ENCODE measurements at places on chromosomes 5 and 9.

GRCh38 chr5:72453246-72453775, 53.9 kb downstream of the ZNF366 start:
- peak; percentile 14 for ATAC-seq

DNA sequence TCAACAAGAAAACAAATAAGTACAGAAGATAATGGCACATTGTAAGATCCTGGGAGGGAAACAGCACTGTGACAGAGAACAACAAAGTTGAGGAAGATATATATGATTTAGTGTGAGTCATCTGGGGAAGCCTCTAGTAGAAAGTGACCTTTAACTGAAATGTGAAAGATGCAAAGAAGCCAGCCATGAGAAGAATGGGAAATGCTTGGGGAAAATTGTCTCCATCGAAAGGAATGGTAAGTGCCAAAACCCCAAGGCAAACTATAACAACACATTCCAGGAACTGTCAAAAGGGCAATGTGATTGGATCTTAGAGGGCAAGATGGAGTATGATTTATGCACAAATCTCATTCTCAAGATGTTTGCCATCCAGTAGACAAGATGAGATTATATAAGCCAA, 537.8 kb upstream of the BRINP1 start:
- ATAC-seq: no peak

- peak; percentile 89 for ATAC-seq
These were observed 10.3 kb upstream of the FST start for GRCh38 chr5:53469946-53470687.

DNA sequence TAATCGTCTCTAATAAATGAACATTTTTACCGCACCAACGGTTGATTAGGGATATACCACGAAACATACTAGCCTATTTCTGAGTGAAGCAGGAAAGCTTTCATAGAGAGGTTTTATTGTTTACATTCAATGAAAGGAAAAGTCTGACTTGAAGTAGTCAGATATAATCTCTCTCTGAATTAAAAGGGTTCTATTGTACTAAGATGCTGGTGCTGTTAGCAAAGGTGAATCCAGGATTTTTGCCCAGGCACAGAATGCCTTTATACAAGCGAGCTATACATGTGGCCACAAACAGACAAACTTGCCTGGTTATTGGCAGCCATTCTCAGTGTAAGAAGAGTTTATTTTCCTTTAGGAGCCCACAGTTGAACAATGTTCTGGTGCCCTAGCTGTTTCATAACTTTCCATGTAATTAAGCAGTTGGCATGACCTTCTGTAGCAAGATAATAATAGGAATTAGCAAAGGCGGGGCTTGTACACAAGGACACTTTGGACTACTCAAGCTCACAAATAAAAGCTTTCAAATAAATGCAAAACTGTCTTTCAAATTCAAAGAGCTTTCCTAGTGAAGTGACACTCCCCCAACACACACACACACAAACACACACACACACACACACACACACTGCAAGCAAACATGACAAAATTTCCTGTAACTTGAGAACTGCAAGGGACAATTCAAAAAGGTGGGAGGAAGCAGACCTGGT, 198.7 kb upstream of the MAP3K1 start:
- ATAC-seq: no peak

- ATAC-seq: no peak
These were observed 55.2 kb upstream of the DAPK1 start for GRCh38 chr9:87442451-87442850.

GRCh38 chr9:94164806-94165549, 80.7 kb downstream of the PTPDC1 start:
- ATAC-seq: no peak

- ATAC-seq: peak; percentile 61
These were observed 23.2 kb downstream of the FGD3 start for GRCh38 chr9:92970467-92970923.

- no peak for ATAC-seq
These were observed 237.6 kb upstream of the ADAMTSL1 start for GRCh38 chr9:18236336-18236735.

GRCh38 chr9:10208691-10209069, 404.1 kb downstream of the PTPRD start:
- ATAC-seq: no peak

DNA sequence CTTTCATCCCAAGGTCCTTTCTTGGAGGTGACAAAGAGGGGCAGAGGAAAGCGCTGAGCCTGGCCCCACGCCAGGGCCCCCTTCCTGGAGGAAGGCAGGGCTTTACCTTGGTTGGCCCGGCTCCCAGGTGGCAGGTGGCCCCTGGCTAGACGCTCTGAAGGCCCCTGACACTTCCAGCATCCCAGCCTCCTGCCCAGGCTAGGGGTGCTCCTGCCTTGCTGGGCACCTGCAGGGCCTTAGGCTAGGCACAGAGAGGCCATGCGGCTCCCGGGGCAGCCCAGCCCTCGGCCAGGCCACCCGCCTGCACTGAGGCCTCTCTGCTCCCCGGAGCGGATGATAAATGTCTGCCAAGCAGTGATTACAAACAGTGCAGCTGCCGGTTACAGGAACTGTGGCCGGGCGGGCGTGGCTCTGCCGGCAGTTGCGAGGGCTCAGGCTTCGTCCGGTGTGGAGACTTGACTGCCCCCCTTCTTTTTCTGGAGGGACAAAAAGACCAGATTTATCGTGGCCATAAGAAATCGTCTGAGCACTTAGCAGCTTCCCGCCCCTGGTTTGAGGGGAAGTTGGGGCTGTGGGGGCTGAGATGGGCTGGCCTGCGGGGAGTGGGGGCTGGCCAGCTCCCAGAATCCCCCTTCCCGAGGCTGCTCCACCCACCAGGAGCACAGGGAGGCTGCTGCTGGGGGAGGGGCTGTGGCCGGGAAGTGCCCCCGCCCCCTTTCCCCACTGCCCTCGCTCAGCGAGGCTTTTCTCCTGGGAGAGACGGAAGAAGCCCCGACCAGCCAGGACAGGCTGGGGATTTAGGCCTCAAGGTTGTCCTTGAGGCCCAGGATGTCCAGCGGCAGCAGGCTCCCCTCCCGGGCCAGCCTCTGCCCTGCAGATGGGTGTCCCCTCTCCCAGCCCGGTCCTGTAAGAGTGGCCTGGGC, 31.6 kb upstream of the UBAC1 start:
- ATAC-seq: peak; percentile 89

DNA sequence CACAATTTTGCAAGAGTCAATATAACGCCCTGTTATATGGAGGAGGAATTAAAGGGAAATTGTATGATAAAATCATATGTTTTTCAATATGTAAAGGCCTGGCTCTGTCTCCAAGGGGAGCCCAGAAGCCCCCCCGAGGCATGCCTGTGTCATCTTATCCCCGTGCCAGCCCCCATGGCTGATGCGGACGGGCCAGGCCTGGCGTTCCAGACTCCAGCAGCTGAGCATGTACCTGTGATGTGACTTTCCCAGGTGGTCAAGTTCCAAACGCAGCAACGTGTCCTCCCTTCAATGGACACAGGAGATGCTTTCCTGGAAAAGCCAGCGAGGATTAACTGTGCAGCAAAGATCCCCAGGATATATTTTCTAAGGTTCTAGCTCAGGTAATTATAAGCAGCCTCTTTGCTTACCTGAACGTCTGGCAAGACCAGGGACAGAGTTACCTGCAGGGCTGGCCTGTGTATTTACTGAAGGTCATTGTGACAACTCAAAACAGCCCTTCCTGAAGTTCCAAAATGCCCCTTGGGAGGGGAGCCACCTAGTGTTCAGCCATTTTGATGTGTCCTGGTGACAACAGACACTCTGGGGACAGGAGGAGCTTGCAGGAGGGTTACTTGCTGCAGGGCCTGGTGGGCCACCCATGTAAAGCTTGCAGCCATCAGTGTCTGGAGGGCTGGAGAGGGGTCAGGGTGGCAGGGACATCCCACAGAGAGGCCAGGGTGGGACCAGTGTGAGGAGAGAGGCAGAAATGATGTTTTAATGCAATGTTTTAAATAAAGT, 53.3 kb upstream of the RNU6ATAC start:
- no peak for ATAC-seq

DNA sequence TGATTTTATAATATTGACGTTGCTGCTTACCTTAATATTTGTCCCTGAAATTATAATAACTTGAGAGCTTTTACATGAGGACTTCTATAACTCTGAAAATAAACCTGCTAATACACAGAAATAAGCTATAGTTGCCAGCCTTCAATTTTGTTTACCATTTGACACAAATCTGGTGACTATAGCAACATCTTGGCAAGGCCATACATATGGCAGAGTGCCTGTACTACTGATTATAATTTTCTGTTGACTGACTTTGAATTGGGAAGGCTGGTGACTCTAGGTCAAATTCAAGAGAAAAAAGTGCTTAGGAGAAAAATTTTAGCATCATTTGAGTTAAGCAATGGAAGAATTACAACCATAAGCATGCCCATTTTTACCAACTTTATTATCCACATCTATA, 581.4 kb upstream of the PTPRD start:
- no peak for ATAC-seq

DNA sequence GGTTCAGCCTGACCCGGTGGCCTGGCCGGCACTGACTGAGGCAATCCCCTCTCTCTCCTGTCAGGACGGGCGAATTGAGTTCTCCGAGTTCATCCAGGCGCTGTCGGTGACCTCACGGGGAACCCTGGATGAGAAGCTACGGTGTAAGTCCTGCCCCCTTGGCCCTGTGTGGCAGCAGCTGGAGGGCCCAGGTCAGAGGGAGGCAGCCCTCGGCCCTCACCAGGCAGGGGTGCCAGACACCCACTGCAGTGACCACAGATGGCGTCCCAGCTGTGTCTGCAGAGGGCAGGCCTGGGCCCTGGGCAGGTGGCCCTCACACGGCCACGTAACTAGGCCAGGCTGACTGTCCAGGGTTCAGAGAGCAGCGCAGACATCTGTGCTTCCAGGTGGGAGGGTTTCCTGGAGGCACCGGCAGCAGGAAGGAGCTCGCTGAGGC, 45.9 kb upstream of the HMCN2 start:
- ATAC-seq: peak; percentile 21

DNA sequence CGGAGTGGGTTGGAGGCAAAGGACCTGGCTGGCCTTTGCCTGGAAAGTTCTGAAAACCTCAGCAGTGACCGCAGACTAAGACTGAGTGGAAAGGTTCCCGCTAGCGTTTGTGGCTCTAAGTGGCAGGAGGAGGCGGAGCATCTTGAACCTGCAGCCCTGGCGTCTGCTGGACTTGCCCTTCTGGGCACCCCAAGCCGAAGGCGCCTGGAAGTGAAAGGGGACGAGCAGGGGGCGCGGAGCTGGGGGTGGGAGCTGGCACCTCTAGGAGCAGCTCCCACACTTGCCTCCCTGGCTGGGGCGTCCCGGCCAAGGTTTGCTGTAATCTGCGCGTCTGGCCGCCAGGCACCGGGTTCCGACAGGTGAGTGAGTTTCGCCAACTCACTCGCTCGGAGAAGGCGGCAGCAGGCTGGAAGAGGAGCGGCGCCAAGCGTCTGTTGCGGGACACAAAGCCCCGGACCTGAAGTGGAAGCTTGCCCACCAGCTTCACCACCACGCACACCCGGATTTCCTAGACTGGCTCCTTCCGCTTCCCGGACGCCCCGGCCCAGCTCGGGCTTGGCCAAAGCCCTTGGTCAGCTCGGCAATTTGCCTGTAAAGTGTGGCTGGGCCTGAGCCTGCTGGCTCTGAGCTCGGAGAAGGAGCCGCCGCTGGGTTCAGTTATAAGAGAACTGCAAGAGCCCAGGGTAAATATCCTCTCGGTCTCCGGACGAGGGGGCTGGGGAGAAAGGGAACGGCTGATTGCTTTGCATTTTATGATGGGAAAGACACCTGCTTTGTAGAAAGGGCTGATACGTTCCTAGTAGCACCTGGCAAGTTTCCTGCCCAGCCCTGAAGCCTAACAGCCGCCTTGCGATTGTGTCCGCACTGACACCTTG, at the start of gene GNA14:
Gene GNA14 (minus strand): TSS at position 89 of the 875 bp plus-strand sequence. CDS start 529 bp downstream, outside the sequence.
- ATAC-seq: no peak

DNA sequence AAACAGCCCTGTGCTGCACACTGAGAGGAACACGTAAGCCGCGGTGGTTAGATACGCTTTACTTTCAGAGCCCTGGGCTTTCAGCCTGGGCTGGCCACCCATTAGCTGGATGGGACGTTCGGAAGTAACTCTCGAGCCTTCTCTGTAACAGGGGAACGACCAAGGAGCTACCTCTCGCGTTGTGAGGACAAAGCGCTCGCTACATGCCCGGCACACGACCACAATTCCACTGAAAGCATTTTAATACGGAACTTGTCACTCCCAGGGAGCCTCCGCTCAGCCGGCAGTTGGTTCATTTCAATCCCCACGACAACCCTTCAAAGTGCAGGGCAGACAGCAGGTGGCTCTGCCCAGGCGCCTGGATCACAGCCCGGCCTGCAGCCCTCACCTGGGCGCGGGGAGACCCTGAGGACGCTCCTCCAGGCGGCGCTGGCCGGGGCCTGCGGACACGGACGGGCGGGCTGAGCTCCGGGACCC, 368 bp downstream of the SURF1 start:
- ATAC-seq: peak; percentile 7

DNA sequence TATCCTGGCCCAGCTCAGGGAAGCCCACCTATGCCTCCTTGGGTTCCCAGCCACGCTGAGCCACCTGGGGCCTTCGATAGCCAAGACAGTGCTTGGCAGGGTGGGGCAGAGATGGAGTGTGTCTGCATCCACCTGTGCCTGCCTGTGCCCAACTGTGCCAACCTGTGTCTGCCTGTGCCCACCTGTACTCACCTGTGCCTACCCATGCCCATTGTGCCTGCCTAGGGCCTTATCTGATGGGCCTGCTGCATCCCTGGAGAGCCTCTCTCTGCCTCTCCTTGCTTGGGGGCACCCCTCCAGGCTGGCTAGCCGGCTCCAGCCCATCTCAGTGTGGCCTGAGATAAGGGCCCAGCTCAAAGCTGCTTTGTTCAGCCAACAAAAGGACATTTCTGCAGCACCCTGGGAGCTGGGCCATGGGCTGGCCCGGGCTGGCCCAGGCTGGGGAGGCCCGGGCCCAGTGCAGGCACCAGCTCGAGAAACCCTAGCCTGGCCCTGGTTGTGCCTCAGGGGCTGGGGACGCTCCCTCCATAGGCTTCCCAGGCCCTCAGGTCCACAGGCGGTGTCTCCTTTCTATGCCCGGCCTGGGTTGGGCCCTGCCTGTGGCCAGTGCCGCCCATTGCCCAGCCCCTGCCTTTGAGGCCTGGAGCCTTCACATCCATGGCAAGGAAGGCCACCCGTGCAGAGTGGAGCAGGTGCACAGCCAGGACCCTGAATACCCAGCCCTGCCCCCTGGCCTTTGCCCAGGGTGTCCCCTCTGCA, 37.3 kb upstream of the NOTCH1 start:
- ATAC-seq: no peak

DNA sequence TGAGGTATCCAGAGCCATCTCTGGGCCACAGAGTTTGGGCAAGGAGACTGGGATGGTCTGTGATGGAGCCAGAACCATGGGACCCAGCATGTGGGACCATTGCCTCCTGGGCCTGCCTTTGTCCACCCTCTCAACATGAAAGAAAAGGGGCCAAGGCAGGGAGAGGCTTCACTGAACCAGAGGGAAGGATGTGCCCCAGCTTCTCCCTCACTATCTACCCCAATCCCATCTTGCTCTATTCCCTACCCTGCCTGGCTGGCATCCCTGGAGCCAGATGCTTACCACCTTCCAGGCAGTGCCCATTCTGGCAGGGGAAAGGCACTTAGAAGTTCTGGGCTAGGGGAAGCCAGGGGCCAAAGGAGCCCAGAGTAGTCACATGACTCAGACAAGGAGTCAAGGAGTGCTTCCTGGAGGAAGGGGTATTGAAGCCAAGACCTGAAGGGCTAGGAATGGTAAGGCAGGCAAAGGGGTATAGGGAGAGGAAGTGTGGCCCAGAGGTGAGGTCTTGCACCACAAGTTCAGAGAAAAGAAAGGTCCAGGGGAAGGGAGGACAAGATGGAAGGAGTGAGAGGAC, 9.8 kb downstream of the PDLIM4 start:
- ATAC-seq: no peak

GRCh38 chr9:86713970-86714369, 233.3 kb downstream of the GAS1 start:
- peak; percentile 91 for ATAC-seq

- no peak for ATAC-seq
These were observed 796.2 kb downstream of the EFNA5 start for GRCh38 chr5:106874531-106874930.

Data from SK-N-SH treated with all-trans-retinoic acid at 6 μM for 48 hours (cell line).